Immature natural killer cell (primary cell): ENCODE measurements at places on chromosomes 7 and 10. TPM values are rescaled to one million over a fixed set of nuclear protein-coding genes. Genes with fewer than 3 reads are reported as not detected.

HOXA6 gene
- not detected for polyA plus RNA-seq

VGF gene
- not detected for polyA plus RNA-seq

FEZF1 gene
- polyA plus RNA-seq = not detected

ANKRD22 gene
- polyA plus RNA-seq = not detected

PRLHR gene
- polyA plus RNA-seq = not detected

ARID5B gene
- polyA plus RNA-seq = 22.1 TPM
